Stimulated activated CD4-positive, alpha-beta T cell treated with anti-CD3 and anti-CD28 coated beads, Interleukin-12 subunit alpha, Interleukin-12 subunit beta, amount 100 ng/mL, for 24 hours (primary cell): ENCODE measurements at places on chromosomes 12 and 14.

DNA sequence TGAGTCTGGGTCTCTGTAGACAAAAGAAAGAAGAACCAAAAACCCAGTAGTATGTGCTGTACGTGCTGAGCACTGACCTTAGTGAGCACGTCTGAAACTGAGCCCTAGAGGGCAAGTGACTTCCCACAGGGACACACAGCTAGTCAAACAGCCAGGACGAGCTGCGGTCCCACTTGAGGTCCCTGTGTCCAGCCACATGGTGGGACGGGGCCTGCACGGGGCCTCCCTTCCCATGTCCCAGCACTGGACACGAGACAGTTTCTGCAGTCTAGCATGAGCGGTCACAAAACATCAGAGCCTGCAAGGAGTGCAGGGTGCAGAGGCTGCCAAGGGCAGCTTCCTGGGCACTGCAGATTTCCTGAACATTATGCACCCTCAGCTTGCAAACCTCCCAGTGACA, 121.6 kb downstream of the NCOR2 start:
- no peak for DNase-seq

DNA sequence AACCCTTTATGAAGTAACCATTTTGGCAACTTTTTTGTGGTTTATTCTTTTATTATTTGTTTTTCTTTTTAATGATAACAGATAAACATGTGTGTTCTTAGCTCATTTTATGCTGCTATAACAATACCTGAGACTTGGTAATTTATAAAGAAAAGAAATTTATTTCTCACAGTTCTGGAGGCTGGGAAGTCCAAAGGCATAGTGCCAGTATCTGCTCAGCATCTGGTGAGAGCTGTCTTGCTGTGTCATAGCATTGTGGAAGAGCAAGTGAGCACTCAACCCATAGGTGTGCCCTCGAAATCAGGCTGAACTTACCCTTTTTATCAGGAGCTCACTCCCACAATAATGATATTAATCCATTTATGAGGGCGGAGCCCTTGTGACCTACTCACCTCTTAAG, 8.0 kb upstream of the SCFD1 start:
- no peak for DNase-seq

GRCh38 chr12:125744201-125744600, 679.0 kb downstream of the AACS start:
- DNase-seq = no peak

DNA sequence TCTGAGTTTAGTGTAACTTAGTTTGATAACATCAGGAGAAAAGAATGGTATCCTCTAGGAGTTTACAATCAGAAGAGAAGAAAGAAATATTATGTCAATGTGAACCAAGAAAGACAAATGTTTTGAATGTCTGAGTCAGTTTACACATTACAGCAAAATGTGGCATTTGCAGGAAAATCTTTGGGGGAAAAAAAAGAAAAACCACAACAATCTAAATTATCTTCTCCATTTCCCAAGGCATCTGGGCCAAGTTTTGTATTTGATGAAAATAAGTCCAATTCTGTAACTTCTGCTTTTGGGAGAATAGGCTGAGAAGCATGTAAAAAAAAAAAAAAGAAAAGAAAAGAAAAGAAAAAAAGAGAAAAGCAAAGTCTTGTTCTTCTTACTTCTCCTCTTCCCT, 58.8 kb upstream of the FLRT2 start:
- no peak for DNase-seq

DNA sequence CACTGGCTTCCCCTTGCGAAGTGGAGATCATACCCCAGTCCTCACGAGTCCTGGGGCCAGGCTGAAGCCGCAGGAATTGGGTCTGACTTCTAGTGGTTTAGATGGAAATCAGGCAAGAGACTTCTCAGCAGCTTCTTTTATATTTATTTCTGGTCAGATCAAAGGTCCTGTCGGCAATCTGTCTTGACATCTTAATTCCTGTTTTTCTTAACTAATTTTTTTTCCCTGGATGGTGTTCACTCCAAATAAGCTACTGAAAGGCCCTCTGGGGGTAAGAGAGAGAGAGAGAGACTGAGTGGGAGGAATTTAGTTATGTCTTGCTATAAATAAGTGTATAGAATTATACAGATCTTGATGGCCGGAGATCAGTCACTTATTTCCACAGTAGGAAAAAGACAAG, 698.7 kb upstream of the TBX3 start:
- DNase-seq = no peak

DNA sequence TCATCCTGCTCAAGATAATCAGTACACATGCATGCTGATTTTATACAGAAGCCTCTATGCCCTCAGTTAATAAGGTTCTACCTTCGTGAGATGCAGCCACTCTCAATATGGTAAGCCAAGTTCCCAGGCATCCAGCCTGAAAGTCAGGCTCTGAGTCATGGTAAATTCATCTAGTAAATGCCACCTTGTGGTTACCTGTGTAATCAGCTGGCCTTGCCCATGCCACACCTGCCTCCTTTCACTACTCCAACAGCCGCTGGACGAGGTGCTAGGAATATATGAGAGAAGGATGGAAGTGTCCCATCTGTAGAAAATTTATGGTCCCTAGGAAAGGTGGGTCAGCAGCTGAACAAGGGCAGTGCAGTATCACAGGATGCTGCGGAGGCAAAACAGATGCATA, 207.3 kb downstream of the SSPN start:
- DNase-seq = no peak

DNA sequence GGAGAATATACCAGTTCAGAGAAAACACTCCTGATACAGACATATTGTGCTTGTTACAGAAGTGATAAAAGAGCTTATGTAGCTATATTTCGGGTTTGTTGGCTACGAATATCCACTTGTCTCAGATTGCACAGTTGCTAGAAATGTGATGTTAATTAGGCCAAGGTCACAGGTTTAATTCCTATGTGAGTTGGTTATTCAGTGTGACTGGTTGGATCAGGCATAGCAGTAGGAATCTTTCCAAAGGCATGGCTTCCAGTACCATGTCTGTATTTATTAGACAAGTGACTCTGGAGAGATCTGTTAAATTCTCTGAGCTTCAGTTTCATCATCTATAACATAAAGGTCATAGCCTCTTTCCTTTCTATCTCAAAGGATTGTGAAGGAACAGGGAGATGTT, 152.7 kb upstream of the KITLG start:
- no peak for DNase-seq
